ENCODE measurements at places on chromosomes 7 and 10.

- no peak for DNase-seq
These were observed 58.4 kb downstream of the VOPP1 start for GRCh38 chr7:55513868-55514267.

DNA sequence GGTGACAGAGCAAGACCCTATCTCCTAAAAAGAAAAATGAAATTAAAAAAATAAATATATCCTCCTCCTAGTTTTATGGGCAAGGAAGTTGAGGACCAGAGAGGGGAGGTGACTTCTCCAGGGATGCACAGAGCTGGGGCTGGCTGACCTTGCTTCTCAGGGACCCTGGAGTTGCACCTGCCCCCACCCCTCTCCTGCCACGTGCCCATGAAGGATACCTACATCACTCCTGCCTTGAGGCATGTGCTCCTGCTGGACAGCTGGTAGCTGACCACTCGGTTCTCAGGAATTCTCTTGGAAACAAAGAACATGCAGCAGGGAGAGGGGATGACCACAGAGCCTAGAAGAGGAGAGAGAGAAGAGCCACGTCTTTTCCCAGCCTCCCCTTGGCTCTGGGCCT is 522 bp downstream of the CCL24 start:
- DNase-seq: no peak

DNA sequence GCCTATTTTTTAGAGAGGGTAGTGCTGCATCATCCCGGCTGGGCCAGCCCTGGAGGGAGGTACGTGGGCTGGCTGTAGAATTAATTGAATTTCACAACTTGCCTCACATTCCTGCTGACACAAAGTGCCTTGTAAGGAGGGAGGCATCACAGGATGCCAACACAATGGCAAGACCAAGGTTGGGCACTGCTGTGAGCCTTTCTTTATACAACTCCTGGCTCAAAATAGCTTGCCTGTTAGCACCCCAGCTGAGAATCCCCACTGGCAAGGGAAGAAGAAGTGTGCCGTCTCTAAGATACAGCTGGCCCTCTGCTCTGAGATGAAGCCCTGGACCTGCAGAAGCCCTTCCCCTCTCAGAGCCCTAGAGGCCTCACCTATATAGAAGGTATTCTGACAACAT is 873.9 kb downstream of the GRID1 start:
- no peak for DNase-seq

- no peak for DNase-seq
These were observed 257.1 kb downstream of the CAMK1D start for GRCh38 chr10:12606461-12606860.

GRCh38 chr7:149495785-149496641 is 1.6 kb downstream of the ZNF746 start:
- DNase-seq: peak; percentile 32

- DNase-seq: no peak
These were observed 60.9 kb downstream of the CSGALNACT2 start for GRCh38 chr10:43199088-43199683.

GRCh38 chr7:18414885-18415284 is 80.7 kb upstream of the HDAC9 start:
- DNase-seq: no peak

Data from activated CD4-positive, alpha-beta T cell treated with anti-CD3 and anti-CD28 coated beads for 48 hours (primary cell).